Right forelimb (tissue), 1 donor: ENCODE measurements at places on chromosomes 16 and 17.
A peak's percentile ranks its signal among the peaks of the same experiment; 100 is the strongest.

DNA sequence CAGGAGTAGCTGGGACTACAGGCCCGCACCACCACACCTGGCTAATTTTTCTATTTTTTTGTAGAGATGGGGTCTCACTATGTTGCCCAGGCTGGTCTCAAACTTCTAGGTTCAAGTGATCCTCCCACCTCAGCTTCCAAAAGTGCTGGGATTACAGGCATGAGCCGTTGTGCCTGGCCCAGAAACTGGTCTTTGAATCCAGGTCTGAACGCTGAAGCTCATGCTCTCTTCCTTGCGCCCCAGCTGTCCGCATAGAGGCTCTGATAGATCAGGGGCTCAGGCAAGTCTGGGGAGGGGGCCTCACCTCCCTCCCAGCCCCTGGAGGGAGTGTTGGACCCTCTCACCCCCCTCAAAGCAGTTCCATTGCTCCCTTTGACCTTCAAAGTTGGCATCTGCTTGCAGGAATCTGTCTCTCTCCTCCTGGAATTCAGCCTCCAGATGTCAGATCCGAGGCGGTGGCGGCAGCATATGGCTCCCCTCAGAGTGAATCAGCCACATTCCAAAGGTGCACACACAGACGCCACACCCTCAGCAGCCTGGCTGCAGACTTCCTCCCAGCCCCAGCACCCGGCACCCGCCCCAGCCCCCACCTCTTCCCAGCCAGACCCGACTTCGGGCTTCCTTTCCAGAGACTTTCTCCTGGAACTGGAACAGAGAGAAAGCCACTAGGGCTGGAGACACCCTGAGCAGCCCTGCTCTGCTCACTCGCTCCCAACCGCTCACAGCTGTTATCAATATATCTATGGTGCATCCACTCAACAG lies 16.9 kb upstream of the GLIS2 start:
- DNase-seq, result peak; percentile 87

GRCh38 chr17:45414990-45415881 lies 17.4 kb downstream of the ARHGAP27 start:
- peak; percentile 16 for DNase-seq

GRCh38 chr16:70689035-70689969 lies 3.4 kb upstream of the MTSS2 start:
- DNase-seq, result no peak

- DNase-seq, result no peak
These were observed 10.2 kb downstream of the HOXB1 start for GRCh38 chr17:48520631-48521079.

DNA sequence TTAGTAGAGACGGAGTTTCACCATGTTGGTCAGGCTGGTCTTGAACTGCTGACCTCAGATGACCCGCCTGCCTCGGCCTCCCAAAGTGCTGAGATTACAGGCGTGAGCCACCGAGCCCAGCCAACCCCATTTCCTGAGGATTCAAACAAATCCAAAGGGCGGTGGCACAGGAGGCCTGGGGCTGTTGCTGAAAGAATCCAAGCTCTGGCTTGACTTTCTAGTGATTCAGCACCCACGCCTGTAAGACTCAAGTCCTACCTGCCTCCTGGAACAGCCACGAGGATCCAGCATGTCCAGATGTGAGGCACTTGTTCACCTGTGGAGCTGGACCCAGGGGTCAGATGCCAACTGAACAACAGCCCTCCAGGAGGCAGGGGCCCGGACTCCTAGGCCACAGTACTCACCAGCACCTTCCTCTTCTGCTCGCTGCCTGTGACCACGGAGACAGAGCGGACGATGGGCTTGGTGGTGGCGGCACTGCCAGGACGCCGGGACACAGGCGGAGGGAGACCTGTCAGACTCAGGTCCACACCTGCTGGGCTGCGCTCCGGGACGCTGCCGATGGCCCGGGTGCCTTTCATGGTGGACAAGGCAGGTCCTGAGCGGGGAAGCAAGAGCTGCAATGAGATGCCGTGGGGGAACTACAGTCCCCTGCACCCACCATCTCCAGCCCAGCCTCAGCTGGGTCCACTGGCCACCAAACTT lies 3.1 kb downstream of the CEP131 start:
- no peak for DNase-seq
